Breast epithelium (tissue), 4 donors: ENCODE measurements at places on chromosomes 11 and 22.
A peak's percentile ranks its signal among the peaks of the same experiment; 100 is the strongest.

DNA sequence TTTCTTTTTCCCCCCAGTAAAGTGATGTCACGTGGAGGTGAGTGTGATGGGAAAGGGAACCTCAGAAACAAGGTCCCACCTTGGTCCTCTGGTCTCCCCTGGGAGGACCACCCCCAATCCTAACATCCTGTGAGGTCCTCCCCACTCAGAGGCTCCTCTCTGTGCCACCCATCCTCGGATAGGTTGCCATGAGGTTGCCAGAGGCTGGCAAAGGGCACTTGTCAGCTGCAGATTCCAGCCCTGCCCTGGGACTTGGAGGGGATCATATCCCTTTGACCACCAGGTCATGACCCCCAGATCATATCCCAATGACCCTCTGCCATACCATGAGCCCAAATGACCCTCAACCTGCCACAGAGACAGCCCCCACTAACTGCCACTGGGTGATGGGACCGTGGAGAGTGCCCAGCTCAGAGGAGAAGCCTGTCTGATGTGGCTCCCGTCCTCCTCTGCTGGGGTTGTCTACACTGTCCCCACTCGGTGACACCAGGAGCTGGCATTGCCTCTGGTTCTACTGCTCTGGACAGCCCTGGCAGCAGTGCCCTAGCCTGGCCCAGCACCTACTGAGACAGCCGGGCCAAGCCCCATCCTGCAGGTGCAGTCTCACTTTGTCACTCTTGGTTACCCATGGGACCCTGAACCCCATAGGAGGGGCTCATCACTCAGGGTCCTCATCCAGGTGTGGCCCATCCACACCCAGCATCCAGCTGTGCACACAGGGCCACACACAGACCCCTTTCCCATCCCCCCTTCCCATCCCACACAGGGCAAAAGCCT is 90.2 kb upstream of the KCNQ1OT1 start:
- DNase-seq = no peak

DNA sequence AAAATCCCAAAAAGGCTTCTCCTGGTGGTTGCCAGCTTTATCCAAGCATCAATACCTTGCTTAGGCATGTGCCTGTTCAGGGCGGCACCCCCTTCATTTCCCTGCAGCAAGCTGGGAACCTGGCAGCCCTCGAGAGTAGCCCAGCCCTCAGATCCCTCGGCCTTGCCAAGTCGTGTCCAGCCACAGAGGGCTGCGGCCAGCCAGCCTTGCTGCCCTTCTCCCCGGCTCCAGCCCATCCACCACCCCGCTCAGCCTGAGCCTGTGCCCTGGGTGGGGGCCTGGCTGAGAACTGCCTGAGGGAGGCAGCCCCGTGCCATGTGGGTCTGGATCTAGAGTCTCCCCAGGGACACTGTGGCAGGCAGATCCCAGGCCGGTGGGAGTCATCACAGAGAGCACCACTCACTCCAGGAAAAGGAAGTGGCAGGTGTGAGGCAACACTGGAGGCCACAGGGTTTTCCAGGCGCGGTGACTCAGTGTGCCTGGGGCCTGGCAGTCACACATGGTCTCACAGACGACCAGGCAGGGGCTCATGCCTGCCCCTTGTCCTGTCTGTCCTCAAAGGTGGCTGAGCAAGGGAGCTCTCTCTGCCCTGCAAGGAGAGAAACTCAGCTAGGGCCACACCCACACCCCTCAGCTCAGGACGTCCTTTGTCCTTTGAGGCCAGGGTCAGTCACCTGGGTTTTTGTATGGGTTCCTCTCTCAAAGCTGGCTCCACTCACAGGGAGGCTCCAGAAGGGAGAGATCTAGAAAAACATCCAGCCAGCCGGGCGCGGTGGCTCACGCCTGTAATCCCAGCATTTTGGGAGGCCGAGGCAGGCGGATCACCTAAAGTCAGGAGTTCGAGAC is 12.2 kb upstream of the CDC42BPG start:
- DNase-seq = no peak

DNA sequence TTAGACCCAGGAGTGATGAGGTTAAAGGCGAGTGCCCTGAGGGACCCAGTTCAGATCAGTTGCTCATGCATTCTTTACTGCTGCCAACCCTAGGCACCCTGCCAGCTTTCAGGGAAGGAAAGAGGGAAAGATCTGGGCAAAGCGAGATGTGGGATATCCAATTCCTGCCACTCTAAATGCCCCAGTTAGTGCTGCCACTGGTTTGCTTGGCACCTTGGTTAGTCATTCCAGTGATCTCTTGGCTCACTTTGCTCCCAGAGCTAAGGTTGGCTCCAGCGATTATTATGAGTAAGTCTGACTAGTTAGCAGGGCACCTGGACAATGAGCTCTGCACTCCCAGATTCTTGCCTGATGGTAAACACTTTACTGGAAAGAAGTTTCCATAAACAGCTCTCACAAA is 85.0 kb downstream of the INSC start:
- peak; percentile 66 for DNase-seq

DNA sequence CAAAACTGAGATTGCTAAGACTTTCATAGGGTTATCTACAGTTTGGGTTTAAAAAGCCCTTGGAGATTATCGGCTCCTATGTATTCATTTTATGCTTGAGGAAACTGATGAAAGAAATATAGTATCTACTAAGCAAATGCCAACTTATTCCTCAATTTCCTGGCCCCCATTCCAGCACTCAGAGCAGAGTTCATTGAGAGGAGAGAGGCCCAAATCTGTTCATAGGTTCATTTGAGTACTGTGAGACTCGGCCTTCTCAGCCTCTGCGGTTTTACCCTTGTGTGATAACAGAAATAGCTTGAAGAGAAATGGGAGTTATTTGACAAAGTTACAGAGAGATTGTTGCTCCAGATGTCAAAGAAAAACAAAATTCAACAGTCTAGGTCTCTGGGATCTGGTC is 226.7 kb upstream of the ARHGAP42 start:
- no peak for DNase-seq

GRCh38 chr11:128311742-128312719 is 275.3 kb downstream of the ETS1 start:
- no peak for DNase-seq

DNA sequence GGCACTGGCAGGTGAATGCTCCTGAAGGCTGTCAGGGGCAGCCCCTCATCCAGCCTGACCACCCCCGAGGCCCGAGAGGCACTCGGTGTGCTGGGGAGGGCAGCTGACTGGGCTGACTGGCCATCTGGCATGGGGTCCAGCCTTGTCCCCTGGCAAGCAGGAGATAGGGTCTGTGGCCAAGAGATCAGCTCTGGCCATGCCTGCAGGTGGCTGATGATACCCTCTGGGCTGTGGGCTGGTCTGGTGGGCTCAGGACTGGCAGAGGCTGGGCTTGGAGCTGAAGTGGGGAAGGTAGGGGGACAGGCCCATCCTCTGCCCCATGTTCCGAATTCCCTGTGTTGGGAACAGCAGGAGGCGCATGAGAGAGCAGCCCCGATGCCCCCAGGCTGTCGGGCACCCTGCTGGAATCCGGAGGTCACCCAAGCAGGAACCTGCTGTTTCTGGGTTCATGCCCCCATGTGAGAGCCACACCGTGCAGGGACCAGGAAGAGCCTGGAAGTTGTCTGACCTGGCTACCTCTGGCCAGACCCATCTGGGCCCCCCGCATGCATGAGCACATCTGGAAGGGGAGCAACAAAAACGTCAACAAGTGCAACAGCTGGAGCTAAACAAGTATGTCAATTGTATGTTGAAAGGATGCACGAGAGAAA is 527.0 kb downstream of the TBC1D22A start:
- no peak for DNase-seq

- DNase-seq = no peak
Observed at GRCh38 chr11:102853956-102854355, 10.5 kb upstream of the MMP3 start.

- DNase-seq = no peak
Observed at GRCh38 chr22:20403779-20404140, 9.8 kb downstream of the ZNF74 start.

GRCh38 chr11:64156235-64157011 is 9.5 kb downstream of the MACROD1 start:
- no peak for DNase-seq

GRCh38 chr11:1946812-1947484 is at the start of gene MRPL23:
Gene MRPL23, plus strand, starts transcription at chr11:1947332. Its CDS starts 31 bp downstream, at chr11:1947363.
- DNase-seq = no peak

DNA sequence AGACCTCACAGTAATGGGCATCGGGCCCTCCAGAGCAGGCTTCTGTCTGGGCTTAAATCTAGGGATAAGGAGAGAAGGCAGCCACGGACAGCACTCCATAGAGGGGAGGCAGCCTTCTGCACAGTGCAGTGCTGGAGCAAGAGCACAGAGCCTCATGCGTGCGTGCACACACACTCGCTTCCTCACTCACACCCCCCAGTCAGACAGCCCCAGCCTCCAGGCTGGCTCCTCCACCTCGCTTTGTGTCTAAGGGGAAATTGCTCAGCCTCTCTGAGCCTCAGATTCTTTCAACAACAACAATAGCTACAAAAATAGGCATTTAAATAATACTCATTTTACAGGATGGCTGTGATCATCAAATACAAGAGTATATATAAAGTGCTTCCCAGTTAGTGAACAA is 26.7 kb upstream of the ETS1 start:
- no peak for DNase-seq

DNA sequence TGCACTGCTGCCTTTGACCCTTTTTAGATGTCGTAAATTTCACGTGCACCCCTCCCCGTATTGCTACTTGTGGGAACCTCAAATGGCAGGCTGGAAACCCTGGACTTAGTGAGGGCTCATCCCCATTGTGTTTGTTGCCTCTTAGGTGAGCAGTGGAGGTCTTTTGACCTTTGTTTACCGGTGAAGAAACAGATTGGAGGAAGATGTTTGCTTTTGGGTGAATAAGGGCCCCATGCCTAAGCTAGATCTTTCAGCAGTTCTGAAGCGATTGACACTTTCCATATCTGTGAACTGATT is 782 bp downstream of the SMARCB1 start:
- DNase-seq = no peak

GRCh38 chr22:32073262-32073661 is 30.2 kb downstream of the SLC5A1 start:
- DNase-seq = no peak

DNA sequence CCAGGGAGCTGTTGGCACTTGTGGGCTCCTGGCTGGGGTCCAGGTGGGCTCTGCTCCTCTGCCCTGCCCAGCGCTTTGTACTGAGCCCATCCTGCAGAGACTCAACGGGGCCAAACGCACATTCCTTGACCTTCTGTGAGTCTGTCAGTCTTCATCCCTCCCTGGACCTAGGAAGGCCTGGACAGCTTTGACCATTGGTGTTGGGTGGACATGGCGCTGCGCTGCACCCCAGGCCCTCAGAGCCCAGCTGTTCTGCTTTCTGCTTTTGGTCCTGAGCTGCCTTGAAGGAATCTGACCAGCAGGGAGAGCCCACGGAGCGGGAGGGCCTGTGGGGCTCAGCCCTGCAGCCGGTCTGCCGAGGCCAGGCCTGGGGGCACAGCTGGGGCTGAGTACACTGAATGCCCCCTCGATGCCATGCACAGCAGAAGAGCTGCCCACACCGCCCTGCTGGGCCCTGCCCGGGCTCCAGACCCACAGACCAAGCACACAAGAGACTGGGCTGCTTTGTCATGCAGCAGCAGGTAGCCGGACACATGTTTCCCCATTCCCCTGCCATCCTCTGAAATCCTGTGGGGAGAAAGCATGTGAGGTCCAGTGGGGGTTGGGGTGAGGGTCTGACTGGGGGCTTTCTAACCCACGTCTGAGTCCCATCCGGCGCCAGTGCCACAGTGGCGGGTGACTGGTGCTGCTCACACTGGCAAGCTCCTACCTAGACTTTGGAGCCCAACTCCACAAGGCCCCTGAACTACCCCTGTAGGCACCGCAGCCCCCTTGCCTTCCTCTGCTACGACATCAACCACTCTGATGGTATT is 24.1 kb upstream of the CCDC188 start:
- no peak for DNase-seq

DNA sequence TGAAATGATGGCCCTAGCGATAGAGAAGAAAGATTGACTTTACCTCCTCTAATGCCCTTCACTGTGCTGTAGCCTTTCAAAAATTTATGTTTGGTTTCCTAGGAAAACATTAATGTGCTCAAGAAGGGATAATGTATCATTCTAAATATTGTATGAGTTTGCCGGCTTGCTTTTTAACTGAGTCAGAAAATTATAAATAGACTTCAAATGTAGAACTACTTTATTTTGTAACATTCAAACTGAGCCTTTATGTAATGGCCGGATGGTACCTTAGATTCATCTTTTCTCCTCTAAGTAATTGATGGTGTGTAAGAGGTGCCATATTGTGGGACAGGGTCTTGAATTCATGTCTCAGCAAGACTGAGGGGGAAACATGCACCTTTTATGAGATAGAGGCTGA is 57.7 kb downstream of the BID start:
- DNase-seq = no peak
